NCI-H460 (cell line): ENCODE measurements at places on chromosomes 5 and 9.
A peak's percentile ranks its signal among the peaks of the same experiment; 100 is the strongest.

DNA sequence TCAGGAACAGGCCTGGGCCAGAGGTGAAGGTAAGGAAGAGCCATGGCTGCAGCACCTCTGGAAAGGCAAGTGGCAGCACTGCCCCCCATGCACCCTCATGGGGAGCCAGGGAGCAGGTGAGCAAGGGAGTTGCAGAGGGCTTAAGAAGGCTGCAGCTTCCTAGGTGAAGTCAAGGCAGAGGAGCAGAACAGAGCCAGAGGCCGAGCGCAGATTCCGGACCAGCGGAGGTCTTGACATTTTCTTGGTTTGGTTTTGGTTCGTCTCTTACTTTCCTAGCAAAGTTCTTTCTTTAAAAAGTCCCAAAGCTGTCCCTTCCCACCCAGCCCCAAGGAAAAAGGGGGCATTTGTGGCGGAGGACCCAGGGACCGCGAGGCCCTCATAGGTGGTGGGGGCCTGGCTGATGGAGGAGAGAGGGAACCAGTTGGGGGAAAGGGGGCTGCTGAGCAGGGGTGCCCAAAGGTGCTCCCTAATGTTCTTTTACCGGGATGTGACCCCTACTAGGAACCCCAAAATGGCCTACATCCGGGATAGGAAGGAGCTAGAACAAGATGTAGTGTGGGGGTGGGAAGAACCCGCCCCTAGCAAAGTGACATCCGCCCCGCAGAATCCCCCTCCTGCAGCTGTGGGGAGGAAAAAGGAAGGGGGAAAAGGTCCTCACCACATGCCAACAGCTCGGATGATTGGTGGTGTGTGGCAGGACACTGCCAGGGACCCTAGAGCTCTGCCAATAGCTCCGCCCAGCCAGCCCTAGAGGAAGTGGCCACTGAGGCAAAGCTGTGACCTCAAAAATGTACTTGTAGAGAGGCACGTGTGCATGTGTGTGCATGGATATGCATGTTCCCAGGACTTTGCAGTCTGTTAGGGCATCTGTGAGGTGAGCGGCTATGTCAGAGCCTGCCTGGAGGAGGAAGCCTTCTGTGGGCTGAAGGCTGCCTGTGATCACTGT, 914 bp upstream of the CD72 start:
- no peak for DNase-seq

GRCh38 chr5:34053133-34053532, 10.1 kb upstream of the C1QTNF3 start:
- no peak for DNase-seq

GRCh38 chr9:133733421-133733795, 4.7 kb downstream of the SARDH start:
- no peak for DNase-seq

GRCh38 chr9:131608493-131609037, 63.2 kb downstream of the PRRT1B start:
- peak; percentile 13 for DNase-seq

GRCh38 chr9:107337676-107338590, 54.9 kb downstream of the RAD23B start:
- no peak for DNase-seq

GRCh38 chr5:34959323-34959722, 30.0 kb downstream of the DNAJC21 start:
- DNase-seq, result no peak

DNA sequence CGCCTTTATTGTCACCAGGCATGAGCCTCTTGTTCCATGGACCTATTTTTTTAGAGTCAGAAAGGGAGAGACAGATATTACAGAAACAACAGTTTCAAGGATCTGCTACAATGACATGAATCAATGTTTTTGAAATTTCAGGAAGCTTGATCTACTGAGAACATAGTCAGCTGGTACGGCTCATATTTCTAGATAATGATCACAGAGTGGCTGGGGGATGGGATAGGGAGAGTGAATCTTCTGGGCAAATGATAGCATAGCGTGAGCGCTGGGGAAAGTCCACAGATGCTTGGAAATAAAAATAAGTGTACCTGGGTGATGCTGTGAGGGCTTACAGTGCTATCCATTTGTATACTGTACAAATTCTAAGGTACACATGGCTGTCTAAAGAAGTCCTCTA, 340.4 kb downstream of the EBF1 start:
- DNase-seq, result no peak

GRCh38 chr9:4743131-4743875, 2.3 kb upstream of the AK3 start:
- DNase-seq, result no peak

DNA sequence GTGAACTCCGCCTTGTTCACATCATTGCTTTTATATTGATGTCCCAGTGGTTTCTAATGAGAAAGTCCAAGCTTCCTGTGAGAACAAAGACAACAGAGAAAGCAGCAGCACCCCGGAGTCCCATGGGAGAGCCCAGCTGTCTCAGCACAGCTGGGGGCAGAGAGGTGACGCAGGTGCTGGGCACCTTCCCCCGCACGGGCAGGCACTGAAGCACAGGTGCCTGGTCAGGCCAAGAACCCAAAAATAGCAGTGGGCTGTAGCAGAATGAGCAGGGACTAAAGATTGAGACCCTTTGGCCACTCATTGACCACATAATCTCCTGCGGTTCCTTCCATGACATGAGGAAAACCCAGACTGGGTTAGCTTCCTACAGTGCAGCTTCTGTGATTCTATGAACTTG, 18.8 kb downstream of the SRD5A1 start:
- DNase-seq, result no peak

DNA sequence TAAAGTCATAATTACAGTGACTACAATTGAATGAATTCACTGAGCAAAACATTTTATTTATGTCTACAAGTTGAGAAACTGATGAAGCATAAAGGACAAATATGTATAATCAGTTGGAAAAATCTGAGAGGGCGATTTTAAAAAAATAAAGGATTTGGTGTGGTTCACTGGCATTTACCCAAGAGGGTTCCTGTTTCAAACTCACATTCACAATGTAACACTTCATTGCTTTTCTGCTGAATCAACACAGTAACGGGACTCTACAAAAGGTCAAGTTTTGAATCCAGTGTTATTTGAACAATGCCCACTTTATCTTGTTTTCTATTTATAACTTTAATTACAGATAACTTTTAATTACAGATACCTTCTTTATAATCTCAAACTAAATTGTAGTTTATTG, 138.6 kb downstream of the NUDT12 start:
- DNase-seq, result no peak

DNA sequence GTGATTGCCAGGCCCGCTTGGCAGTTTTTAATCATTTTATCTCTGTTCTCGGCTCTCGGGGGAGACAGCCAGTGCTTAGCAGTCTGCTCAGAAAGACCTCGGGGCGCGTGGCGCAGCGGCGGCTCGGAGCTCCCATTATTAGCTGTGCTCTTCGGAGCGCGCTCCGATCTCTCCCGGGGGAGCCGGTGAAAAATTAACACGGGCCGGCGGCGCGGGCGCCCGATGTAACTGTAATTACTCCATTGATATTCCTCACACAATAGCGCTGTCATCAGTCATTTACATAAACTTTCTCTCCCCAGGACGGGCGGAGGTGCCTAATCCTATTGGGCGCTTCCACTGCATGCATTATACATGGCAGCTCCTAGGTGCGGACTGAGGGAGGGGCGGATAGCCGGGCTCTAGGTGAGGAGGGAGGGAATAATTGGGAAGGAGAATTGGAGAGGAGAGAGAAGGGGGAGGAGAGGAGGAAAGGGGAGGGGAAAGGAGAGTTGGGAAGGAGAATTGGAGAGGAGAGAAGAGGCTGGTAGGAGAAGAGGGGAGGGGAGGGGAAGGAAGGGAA, 24.9 kb downstream of the LMX1B start:
- no peak for DNase-seq

DNA sequence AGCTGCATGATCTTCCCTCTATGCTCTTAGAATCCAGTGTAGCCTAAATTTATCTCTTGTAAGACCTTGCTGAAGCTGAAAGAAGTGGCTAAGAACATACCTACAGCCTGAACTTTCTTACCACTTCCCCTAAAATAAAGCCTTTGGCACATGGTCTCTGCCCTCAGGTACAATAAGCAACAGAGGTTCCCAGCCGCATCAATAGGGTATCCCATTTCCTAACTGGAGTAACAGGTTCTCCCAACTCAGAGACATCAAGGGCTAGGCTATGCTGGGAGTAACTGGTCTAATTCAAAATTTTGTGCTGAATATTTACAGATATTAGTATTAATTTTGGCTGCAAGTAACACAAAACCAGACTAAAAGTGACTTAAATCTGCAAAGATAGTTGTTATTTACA, 335.8 kb upstream of the TRPC7 start:
- no peak for DNase-seq

DNA sequence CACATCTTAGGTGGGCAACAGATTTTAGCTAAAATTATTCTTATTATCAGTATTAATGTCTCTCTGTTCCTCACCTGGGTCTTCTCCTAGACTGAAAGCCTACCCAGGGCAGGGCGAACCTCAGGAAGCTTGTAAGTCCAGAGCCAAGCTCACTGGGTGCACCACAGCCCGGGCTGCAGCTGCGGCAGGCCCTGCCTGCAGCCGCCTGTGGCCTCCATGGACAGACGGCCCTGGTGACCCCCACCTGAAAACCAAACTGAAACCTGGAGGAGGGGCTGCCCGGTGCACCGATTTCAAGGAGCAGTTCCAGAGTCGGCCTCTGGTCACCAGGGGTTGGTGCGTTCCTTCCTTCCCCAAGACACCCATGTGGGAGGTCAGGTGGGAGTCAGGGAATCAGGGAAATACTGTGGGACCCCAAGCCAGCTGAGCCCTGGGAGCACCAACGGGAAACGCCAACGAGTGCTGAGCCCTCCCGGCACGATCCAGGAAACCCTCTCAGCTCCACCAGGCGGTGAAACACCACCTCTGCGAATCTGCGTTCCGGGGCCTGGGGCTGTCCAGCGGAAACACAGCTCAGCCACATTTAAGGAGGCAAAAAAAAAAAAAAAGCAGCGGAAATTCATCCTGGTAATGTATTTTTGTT, 68.6 kb upstream of the PPP1R26 start:
- DNase-seq, result no peak

DNA sequence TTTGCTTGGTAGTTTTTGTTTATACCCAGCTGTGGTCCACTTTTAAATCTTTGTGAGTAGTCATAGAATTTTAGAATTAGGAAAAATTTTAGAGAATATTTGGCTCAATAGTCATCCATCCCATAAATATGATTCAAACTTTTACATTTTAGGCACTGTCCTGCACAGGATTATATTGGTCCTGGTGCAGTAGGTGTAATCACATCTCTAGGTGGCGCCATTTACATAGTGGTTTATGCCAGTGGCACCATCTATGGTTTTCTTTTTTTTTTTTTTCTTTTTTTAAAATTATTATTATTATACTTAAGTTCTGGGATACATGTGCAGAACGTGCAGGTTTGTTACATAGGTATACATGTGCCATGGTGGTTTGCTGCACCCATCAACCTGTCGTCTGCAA, 260.7 kb upstream of the KCNN2 start:
- peak; percentile 23 for DNase-seq

DNA sequence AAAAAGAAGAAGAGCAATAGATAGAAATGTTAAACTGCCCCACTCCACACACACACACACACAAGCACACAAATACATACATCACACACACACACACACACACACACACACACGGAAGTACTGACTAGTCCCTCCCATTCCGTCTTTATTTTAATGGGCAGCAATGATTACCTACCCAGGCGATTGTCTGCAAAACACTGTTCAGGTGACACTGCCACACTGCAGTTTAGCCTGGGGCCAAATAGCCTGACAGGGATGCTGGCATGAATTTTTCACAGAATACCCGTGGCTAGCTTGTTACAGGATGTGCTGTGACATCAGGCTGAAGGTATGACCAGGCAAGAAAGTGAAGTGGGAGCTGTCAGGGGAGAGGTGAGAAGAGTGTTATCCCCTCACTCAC, 86.9 kb downstream of the FRMD3 start:
- DNase-seq, result no peak

DNA sequence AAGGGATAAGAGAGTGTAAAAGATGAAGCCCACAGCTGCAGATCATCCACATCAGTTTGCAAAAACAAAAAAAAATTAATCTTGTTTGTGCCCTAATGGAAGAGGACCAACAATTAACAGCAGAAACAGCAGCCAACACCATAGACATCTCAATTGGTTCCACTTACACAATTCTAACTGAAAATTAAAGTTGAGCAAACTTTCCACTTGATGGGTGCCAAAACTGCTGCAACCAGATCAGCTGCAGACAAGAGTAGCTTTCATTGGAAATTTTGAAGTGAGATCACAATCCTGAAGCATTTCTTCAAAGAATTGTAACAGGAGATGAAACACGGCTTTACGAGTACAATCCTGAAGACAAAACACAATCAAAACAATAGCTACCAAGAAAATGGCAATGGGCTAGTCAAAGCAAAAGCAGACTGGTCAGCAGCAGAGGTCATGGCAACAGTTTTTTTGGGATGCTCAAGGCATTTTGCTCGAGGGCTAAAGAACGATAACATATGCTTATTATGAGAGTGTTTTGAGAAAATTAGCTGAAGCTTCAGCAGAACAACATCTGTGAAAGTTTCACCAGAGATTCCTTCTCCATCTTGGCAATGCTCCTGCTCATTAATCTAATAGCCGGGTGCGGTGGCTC, 4.1 kb upstream of the RBM27 start:
- no peak for DNase-seq

DNA sequence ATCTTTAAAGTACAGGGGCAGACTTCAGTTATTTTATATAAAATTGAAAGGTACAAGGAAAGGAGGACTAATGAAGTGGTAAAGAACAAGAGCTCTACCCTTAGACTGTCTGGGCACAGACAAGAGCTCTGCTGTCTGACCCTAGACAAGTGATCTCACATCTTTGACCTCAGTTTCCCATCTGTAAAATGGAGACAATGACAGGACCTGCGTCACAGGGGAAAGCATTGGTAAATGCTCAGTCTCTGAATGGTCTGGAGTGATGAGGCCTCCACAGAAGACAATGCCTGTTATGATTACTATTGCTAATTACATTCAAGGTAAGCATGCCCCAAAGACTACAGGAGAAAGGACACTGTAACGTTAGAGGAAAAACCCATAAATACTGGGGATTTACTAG, 37.5 kb downstream of the ANKH start:
- no peak for DNase-seq

DNA sequence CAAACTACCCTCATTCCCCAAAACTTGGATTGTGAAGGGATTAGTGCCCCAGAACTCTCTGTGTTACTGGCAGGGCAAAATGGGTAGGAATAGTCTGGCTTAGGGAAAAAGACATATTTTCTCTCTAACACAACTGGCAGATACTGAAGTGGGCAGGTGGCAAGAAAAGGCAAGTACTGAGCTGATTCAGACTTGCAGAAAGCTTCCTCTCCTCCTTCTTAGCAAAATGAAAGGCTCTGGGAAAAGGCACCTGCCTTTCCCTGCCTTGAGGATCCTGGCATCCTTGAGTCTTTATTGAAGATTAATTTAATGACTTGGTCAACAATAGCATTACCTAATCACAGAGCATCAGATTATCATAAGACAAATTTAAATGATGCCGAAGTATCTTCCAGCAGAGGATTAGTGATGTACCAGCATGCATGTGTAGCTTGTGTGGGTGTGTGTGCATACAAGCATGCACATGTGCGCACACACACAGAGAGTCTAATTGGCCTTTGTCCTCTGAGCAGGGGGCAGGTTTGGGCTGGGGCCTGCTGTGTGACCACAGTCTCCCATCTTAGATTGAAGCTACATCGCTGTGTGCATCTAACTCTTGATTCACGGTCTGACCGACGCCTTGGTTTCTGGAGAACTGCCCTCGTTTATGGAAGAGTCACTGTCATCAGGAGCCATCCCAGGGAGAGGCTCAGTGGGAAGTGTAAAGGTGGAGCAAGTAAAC, 294.8 kb downstream of the AOPEP start:
- no peak for DNase-seq
